Mucosa of gallbladder (tissue), 1 donor: ENCODE measurements at places on chromosomes 5 and 9. TPM values are rescaled to one million over a fixed set of nuclear protein-coding genes. Genes with fewer than 3 reads are reported as not detected.

DNA sequence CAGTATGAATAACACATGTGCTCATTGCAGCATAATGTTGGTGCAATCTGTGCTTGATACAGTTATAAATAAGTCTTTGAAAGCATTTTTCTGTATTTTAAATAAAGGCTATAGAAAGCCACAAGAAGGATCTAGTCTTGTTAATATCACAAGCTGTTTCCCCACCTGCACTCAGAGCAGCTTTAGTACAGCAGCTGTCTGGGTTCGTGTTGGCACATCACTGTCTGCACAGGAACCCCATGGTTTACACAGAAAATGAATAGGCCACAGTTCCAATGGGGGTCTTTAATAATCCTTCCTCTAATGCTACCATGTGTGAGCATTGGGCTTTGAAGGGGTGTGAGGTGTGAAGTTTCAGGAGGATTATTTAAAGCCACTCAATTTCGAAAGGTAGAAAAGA lies 2269.7 kb downstream of the MAT2B start:
- DNase-seq, result no peak

DNA sequence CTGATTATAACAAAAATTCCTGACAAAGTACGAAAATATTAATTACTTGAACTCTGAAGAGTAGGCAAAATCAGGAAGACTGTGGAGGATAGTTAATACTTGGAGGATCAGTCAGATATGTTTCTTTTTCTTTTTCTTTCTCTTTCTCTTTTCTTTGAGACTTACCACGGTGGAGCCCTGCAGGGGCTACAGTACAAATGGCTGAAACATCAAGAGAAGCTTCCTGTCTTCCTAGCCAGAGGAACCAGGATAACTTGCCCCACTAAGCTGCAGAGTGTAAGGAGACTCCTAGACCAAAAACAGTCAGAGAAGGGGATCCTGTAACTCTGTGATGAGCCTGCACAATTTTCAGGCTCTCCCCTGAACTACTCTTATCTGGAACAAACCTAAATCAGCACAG lies 324.6 kb upstream of the TYRP1 start:
- DNase-seq, result no peak

- DNase-seq, result no peak
Observed at GRCh38 chr9:85053206-85053786, 383.8 kb downstream of the NTRK2 start.

DNA sequence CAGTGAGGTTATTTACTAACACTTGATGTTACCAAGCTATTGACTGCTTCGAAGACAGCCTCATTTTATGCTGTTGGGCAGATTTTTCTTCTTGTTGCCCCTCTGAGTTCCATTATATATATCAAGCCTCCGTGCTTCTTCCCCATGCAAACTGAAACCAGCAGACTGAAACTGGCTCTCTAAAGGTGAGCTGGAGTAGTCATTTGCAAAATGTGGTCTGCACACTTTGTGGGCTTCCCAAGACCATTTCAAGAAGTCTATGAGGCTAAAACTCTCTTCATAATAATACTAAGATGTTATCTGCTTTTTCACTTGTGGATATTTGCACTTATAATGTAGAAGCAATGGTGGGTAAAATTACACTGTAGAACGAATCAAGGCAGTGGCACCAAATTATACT lies 13.9 kb downstream of the SLC36A1 start:
- DNase-seq, result no peak

DNA sequence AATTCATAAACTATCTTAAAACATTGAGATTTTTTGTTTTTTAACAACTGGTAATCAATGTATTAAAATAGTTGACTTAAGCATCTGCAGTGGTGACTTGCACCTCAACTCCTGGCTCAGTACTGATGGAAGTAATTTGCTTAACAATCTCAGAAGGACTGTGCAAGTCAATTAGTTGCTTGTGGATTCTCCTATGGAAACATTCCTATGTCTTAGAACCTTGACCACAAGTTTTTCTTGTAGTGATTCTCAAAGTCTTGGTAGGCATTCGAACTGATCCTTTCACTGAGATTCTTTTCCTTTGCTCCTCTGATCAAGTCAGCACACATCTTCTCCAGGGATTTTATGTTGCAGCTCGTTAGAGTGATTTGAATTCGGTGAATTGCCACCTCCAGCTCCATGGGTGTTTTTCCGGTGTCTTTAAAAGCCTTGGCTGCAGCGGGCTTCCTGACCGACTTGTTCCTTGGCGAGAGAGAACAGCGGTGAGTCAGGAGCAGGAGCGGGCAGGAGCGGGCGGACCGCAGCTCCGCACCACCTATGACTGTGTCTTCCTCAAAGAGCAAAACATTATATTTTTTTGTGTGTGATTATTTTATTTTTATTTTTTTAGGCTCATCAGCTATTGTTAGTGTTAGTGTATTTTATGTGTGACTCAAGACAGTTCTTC lies 21.1 kb downstream of the HMGXB3 start:
- DNase-seq, result no peak

DNA sequence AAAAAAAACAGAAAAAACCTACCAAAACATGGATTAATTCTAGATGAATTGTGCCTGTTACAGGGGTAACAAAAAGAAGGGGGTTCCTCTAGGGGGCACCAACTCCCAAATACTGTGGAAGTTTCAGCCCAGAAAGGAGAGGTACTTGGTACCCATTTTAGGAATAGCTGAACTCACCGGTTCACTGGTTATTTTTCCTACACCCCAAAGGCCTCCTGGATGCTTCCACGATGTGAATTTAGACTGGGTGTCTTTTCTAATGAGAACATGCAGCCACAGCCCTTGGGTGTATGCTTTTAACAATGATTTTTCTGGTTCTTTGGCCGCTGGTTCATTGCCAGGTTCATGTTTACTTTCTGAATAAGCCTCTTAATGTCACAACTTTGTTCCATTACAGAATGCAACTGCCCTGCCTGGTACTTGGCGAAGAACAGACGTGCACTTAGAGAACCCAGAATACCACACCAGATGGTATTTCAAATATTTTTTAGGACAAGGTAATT lies 46.7 kb downstream of the GARNL3 start:
- peak; percentile 80 for DNase-seq

GRCh38 chr9:89478821-89479668 lies 18.9 kb downstream of the SEMA4D start:
- DNase-seq, result no peak

The HSPB3 gene
- total RNA-seq, result 0.46 TPM

DNA sequence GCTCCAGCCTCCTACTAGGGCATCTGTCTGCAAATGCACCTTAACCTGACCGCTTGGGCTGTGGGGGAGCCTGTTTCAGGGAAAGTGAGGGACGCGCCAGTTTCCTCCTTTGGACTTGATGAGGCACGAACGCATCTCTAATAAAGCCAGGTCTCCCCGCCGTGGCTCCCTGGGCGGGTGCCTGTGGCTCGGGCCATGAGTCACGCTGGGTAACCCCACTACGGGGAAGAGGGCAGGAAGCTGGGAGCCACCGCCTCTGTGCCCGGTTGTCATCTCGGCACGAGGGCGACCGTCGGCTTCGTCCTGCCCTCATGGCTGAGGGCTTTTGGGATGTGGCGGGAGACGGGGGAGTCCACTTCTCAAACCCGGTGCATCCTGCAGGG lies 12.1 kb downstream of the NOTCH1 start:
- DNase-seq, result no peak

DNA sequence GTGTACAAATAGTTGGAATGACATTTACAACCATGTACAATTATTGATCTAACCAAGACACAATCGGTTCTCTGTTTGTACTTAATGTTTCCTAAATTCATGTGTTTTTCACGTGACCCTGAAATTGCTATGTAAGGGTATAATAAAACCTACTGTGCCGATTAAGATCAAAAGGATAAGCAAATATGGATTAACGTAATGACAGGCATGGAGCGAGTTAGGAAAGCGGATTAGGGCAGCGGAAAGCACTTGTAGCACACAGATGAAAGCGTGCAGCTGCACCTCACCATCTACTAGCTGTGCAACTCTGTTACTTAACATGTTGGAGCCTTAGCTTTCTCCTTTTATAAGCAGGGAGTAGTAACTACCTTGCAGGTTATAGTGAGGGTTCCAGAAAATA lies 38.3 kb upstream of the ZFYVE16 start:
- no peak for DNase-seq

DNA sequence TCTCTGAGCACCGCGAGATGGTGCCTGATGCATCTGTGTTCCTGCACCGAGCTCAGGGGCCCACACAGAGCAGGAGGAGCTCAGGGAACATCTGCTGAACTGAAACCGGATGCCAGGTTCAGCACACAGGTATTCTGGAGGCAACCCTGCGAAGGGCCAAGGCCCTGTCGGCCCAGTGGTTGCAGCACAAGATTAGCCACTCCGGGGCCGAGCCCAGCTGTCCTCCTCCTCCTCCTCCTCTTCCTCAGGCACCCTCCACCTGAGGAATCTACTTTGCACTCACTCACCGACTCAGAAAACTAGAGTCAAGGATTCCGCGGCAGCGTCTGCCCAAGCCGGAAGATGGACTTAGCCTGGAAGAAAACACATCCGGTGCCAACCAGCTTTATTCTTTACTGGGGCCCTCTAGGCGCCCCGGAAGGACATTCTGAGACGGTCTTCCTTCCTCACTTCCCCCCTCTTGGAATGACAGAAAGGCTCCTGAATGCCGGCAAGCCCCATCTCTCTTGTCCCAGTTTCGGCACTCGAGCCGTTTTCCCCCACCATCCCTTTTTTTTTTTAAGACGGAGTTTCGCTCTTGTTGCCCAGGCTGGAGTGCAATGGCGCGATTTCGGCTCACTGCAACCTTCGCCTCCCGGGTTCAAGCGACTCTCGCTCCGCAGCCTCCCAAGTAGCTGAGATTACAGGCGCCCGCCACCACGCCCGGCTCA lies at the start of gene ZBTB6:
TSS of gene ZBTB6 (minus strand) at position 360 of the 710 bp plus-strand sequence. CDS start 1,251 bp downstream, outside the sequence.
- peak; percentile 77 for DNase-seq

The NXNL2 gene
- 1.9 TPM for total RNA-seq

- DNase-seq, result no peak
Observed at GRCh38 chr9:92033307-92033706, 81.9 kb downstream of the SPTLC1 start.

The AJM1 gene
- total RNA-seq, result 19.4 TPM

- DNase-seq, result no peak
Observed at GRCh38 chr5:13921578-13921977, 22.9 kb downstream of the DNAH5 start.

DNA sequence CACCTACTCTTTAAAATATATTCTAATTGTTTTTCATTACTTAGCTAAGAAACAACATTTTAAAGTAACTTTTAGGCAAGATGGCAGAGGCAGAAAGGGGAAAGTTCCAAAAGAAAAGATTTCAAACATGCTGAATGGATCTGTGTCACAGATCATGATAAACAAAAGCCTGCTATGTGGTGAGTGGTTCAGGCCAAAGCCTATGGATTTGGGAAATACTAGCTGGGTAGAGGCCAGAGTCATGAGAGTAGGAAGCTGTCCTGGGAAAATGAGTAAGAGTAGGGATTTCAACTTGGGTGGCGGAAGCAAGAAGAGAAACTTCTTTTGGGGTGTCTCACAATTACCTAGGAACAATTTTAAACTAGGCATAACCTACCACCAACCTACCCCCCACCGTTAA lies 68.7 kb upstream of the GRHPR start:
- DNase-seq, result no peak

- DNase-seq, result no peak
Observed at GRCh38 chr9:132645711-132646110, 24.1 kb downstream of the DDX31 start.
